ENCODE measurements at places on chromosomes 11 and 22.
A peak's percentile ranks its signal among the peaks of the same experiment; 100 is the strongest.

GRCh38 chr11:74815966-74816365 lies 67.3 kb downstream of the RNF169 start:
- DNase-seq, result peak; percentile 67

DNA sequence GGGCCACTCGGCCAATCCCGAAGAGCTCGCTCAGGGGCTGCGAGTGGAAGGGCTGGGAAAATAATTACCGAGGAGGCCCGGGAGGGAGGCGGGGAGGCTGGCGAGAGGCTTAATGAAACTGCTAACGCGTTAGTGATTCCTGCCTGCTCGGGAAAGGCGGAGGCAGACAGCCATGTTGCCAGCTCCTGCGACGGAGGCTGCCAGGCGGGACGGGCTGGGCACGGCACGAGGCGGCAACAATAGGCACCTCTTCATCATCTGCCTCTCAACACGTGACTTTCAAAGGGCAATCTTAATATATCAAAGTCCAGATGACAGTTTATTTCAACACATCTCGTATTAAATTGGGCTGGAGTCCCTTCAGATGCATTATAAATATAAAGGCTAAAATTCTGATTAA lies 68.0 kb upstream of the TCF20 start:
- DNase-seq, result no peak

GRCh38 chr22:47124961-47125360 lies 362.5 kb downstream of the TBC1D22A start:
- DNase-seq, result no peak

DNA sequence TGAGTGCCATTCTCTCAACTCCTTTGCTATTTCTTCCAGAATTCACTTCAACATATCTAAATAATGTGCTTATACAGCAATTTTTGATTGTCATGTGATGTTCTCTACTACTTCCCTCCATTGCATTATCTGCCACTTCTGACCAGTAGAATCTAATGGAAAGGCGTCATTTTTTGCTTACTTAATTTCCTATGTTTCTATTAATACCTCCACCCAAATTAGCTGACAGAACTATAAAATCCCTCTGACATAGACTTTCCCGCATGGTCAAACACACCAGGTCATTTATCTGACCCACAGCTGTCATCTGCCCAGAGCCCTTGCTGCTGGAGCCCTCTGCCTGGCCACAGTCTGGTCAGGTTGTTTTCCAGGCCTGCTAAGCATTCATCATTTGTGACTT lies 258.6 kb upstream of the NARS2 start:
- no peak for DNase-seq

GRCh38 chr22:23138584-23139435 lies 3.0 kb downstream of the RSPH14 start:
- DNase-seq, result no peak

- peak; percentile 32 for DNase-seq
Measured at GRCh38 chr11:17650127-17650911, 69.1 kb upstream of the MYOD1 start.

- DNase-seq, result no peak
Measured at GRCh38 chr11:13149991-13150390, 127.6 kb upstream of the BMAL1 start.

DNA sequence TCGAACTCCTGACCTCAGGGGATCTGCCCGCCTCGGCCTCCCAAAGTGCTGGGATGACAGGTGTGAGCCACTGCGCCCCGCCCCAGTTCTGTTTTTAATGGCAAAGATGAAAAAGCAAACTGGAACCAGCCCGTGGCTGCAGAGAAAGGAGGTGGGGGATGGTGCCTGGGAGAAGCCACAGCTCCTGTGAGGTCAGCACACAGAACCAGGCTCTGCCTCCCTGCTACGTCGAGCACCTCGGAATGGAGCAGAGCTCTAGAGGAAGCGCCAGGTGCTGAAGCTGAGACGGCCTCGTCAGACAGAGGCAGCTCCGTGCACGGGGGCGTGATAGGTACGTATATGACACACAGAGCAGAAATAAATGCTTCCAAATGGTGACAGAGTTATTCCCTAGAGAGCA lies 8.5 kb downstream of the DRD4 start:
- DNase-seq, result no peak

All from dermis blood vessel endothelial cell (primary cell).